Stimulated activated CD4-positive, alpha-beta T cell treated with anti-CD3 and anti-CD28 coated beads, TNF-alpha, amount 100 ng/mL, for 24 hours (primary cell): ENCODE measurements at places on chromosomes 3 and 15.

GRCh38 chr15:68875377-68876116 is 54.8 kb upstream of the SPESP1 start:
- DNase-seq, result peak; percentile 88

DNA sequence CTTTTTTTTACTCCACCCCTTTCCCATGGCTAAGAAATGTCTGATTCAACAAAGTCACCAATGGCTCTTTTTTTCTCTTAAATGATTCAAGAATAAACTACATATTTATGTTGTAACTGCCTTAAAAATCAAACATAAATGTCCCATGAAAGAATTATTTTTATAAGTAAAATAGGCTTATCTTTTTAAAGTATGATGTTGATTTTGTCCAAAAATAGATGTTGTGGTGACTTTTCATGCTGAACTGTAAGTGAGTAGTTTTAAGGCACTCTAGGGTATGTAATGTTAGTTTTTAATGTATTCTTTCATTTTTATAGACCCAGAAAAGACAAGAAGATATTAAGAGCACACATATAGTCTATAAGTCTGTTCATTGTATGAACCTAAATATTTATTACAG is 594.9 kb downstream of the NLGN1 start:
- no peak for DNase-seq

GRCh38 chr3:134373271-134374104 is 759 bp downstream of the AMOTL2 start:
- DNase-seq, result no peak

- no peak for DNase-seq
These were observed 43.7 kb downstream of the MECOM start for GRCh38 chr3:169619793-169620192.

- DNase-seq, result no peak
These were observed 31.0 kb downstream of the PLXNA1 start for GRCh38 chr3:127013758-127014535.

DNA sequence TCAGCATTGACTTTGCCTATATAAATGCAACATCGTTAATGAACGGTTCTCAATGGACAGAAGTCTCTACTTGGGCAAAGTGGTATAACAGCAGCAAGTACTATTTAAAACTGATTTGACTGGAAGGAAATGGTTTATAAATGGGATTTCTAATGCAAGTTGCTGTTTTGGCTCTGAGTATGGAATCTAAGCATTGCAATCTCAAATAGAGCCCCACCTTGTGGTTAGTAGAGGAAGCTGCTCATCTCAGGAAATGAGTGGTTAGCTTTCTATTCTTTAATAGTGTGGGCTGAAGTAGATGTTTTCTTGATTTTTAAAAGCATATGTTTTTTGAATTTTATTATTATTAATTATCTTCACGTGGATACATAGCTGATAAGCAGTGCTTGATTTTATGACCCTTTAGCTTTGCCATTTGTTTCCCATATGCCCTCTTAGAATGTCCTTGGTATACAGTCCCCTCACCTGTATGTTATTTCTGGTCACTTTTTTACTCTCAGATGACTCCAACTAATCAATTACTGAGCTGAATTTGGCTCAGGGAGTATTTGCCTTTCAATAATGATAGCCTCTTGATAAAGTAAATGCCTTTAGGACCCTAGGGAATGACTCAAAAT is 67.1 kb downstream of the OXSM start:
- no peak for DNase-seq
